ENCODE measurements at places on chromosomes 5 and 9. TPM values are rescaled to one million over a fixed set of nuclear protein-coding genes. Genes with fewer than 3 reads are reported as not detected.

DNA sequence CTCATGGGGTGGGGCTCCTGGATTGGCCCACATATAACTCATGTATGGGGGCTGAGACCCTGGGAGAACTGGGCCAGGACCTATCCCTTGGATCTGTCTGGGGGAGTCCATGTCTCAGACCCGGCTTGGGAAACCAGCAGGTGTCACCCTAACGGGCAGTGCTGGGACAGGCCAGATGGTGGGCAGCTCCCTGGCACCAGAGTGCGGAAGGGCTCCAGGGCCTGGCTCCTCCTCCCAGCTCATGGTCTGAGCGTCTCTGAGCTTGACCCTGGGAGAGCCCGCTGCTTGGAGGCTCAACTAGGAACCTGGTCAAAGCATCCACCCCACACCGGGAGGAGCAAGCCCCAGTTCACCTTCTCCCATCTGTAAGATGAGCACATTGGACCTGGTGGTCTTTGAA is 15.5 kb upstream of the NCS1 start:
- no peak for DNase-seq

The CLIC3 gene
- 0.39 TPM for total RNA-seq

GRCh38 chr5:33892620-33893137 is 889 bp upstream of the ADAMTS12 start:
- DNase-seq: peak; percentile 98

DNA sequence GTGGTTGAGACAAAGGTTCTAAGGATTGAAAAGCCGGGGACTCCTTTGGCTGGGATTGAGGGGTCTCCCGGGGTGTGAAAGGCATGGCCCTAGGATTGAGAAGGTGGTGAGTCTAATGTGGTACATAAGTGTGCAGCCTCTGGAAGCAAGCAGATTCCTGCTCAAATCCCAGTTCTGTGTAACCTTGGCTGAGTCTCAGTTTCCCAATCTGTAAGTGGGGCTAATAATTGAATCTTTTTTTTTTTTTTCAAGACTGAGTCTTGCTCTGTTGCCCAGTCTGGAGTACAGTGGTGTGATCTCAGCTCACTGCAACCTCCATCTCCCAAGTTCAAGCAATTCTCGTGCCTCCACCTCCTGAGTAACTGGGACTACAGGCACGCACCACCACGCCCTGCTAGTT is 5.9 kb downstream of the SH2D3C start:
- DNase-seq: no peak

The WNT8A gene
- not detected for total RNA-seq

DNA sequence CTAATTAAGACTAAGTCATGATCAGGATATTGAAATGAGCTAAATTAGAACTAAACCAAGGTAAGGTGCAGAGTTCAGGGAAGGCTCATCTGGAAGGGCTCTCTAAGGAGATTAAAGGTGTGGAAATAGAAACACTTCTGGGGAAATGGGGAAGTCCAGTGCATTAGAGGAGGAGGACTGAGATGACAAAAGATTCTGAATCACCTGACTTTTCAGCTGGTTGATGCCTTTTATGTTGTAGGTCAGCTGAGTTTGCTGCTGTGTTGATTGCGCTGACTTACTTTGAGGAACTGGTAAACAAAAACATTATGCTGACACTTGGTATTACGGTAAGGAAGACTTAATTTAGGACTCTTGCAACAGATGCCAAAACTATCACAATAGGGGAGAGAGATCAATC is 23.8 kb downstream of the IFNA5 start:
- DNase-seq: no peak

- no peak for DNase-seq
Measured at GRCh38 chr5:155767470-155767869, 559.5 kb upstream of the SGCD start.

- DNase-seq: no peak
Measured at GRCh38 chr5:37055383-37055990, 178.9 kb downstream of the NIPBL start.

- DNase-seq: no peak
Measured at GRCh38 chr9:806285-807156, 35.0 kb upstream of the DMRT1 start.

DNA sequence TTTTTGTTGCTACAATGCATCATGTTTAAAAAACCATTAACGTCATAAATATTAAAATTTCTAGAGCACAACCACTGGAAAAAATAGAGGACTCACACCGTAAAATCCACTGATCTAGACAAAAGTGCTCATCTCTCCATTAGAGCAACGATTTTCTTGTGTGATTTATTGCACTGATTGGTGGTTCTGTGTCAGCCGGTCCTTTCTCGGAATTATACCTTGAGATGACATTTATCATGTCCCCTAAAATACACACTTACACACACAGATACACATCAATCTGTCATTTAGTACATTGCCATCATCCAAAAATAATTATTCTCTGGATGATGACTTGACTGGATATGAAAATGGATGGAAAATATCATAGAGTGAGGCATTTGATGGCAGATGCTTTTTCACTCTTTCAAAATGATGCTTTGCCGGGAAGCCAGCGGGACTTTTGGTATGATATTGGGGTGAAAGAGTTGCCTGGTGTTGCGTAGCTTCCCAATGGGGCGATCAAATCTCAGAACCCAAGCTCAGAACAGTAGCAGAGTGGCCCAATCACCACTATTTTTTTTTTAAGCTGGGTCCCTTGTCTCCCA is 226.6 kb downstream of the GAS1 start:
- no peak for DNase-seq

DNA sequence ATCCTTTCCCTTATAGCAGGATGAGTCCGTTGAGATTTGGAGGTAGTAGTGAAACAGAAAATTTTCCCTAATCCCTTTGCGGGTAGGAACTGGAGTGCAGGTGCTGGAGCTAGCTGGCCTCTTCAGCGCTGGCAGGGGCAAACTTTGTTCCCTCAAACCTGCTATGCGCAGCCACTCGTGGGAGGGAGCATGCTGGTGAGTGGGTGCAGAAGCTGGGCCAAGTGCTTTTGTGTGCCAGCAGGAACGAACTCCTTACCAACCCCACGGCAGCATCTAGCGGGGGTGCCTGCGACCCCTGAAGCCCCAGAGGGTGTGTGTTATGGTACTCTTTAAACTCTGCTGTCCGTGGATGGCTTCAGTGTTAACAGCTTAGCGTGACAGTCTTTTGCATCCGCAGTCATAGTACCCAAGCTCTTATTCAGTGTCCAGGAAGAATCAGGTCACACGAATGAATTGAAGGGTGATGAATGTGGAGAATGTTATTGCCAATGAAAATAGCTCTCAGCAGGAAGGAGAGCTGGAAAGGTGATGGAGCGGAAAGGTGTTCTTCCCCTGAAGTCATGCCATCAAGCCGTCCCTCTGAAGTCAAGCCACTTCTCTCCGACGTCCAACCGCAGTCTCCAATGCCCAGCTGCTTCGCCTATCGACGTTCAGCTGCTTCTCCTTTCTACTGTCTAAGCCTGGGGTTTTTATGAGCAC is 1445.1 kb upstream of the CDH9 start:
- DNase-seq: no peak

The RHOBTB3 gene
- total RNA-seq: 73.8 TPM

GRCh38 chr5:173138707-173139106 is 5.6 kb upstream of the BNIP1 start:
- DNase-seq: no peak

DNA sequence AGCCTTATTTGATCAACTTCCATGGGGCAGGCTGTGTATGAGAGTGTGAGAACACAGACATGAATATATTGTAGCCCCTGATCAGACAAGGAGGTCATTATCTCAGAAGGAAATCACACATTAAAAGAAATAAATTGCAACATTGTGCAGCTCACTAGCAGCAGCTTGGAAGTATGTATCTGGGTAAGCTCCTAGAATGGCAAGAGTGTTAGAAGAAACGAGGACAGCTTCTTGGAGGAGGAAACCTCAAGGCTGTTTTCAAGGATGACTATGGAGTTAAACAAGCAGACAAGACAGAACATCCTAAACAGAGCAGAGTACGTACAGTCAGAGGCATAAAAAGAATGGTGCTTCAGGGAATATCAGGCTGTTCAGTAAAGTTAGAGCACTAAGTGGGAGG is 511.0 kb downstream of the SLCO4C1 start:
- DNase-seq: no peak

The FBXO38 gene
- total RNA-seq: 36.2 TPM

DNA sequence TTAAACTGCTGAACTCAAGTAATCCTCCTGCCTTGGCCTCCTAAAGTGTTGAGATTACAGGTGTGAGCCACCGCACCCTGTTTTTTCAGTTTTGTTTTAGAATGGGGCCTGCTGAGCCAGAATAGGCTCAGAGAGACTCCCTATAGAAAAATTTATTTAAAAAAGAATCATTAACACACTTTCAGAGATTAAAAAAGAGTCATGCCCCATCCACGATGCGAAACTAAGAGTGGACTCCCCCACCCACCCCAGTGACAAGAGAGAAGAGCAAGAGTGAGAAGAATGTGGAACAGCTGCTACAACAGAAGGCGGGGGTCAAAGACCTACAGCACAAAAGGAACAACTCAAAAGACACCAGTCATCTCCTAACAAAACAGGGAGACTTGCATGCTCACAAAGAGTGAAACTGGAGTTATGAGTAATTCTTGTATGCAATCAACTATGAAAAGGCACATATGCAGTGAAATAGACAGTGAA is 47.2 kb downstream of the GLDC start:
- no peak for DNase-seq

- DNase-seq: peak; percentile 15
Measured at GRCh38 chr5:90932052-90932699, 373.6 kb downstream of the ADGRV1 start.

The DNAH5 gene
- 3.2 TPM for total RNA-seq

DNA sequence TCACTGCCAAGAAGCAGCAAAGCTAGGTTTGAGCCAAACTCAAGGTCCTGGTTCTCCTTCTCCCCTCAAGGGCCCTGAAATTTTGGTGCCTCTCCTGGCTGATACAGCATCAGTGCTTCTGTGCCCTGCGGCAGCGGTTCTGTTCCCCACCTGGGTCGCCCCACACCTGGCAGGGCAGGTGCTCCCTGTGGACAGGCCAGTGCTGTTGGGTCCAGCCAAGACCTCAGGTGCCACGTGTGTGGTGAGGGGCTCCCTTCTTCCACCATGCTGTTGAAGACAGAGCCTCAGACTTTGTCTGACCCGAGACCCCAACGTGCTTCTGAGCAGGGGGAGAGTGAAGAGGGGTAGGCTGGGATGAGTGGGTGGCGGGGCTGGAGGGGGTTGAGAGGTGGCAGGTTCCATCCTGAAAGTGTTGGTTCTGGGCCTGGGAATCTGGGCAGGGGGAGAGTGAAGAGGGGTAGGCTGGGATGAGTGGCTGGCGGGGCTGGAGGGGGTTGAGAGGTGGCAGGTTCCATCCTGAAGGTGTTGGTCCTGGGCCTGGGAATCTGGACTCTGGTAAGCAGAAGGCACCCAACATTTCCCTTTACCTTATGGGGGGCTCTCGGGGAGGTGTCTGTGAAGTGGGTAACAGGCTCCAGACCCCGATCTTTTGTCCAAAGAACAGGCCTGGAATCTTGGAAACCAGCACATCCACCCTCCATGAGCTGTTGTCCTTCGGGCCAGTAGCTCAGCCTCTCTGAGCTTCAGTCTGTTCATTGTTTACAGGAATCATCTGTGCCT is 2.3 kb downstream of the PLEKHG4B start:
- DNase-seq: no peak

DNA sequence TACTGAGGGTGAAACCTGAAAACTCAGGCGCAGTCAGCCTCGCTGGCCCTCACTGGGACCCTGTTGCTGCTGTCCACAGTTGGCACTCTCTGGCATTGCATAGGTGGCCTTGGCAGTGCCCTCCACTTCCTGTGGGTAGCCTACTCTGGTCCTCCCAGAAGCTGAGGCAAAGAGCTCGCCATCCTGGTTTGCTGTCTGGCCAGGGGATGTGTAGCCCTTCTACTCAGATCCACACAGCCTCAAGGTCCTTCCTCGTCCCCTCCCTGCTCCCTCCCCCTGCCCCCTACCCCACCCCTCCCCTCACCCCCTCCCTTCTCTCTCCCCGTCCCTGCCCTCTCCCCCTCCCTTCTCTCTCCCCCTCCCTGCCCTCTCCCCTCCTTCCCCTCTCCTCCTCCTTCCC is 176.0 kb downstream of the OLFM1 start:
- no peak for DNase-seq

- no peak for DNase-seq
Measured at GRCh38 chr9:133770076-133770777, 32.1 kb upstream of the SARDH start.

DNA sequence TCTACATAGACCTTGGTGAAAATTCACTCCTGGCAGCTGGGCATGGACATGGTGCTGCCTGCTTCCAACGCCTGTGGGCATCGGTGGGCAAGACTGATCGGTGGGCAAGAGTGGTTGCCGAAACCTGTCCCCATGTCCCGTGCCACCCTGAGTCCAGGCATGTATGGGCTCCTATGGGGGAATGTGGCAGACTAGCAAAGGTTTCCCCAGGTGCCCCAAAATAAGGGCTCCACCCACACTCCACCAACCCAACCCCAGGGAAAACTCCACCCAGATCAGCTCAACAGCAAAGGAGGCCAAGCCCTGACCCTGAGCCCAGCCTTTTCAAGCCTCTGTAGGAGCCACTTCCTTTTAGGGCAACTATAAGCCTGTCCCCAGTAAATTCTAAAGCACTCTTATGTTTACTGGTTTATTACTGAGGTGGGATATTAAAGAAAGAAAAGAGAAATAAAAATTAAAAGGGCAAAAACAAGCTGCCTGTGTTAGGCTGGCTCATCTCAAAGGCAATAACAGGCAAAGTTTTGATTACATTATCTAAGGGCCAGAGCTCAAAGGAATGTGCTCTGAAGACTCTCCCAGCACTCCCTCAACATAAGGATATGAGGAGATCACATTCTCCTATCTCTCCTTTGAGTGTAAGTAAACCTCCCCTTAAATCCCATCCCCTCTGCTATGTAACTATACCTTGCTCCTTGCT is 8.9 kb upstream of the SPATA31E1 start:
- no peak for DNase-seq

The NEUROG1 gene
- not detected for total RNA-seq

DNA sequence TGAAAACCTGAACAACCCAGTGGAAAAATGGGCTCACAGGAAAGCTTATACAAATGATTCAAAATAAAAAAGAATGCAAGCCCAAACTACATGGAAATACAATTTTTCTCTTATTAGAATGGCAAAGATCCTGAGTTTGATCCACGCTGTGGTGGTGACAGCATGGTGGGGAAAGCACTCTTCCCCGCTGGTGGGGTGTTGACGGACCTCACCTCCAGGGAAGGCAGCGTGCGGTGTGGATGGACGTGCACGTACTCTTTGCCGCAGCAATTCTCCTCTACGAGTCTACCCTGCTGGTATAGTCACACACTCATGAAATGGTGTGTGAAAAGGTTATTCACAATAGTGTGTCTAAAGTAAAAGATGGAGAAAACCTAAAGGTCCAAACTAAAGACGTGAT is 5.9 kb upstream of the ZFP62 start:
- DNase-seq: no peak

The PPIC gene
- 51.9 TPM for total RNA-seq

The WDR38 gene
- total RNA-seq: not detected

GRCh38 chr5:25025831-25026230 is 381.1 kb upstream of the CDH10 start:
- no peak for DNase-seq

DNA sequence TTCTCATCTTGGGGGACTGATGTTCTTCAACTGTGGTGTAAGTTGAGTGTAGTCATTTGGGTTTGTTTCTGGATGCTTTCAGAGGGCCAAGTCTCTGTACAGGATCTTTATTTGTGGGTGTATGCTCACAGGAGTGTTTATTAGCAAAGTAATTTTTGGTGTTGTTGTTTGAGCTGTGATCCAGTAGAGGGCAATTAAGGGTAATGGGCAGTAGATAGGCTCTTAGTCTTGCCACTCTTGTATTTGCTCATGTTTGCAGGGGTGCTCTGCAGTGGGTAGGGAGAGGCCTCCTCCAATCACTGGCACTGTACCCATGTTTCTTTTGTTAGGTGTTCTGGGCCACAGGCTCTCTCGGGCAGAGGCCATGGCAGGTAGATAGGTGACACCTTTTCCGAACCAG is 45.9 kb upstream of the ITGA2 start:
- DNase-seq: no peak

The RPP25L gene
- total RNA-seq: 13.9 TPM

All from astrocyte (in vitro differentiated cells and primary cell).